Right renal pelvis (tissue), 4 donors: ENCODE measurements at places on chromosomes 2 and 18. TPM values are rescaled to one million over a fixed set of nuclear protein-coding genes. Genes with fewer than 3 reads are reported as not detected.

The KYNU gene
- 8.7 TPM for polyA plus RNA-seq

The FNDC4 gene
- polyA plus RNA-seq = 7.3 TPM

The MC2R gene
- polyA plus RNA-seq = not detected

The SCN1A gene
- polyA plus RNA-seq = 0.37 TPM

The COBLL1 gene
- polyA plus RNA-seq = 137 TPM
